Glomerular endothelial cell (primary cell): ENCODE measurements at places on chromosomes 5 and 9. TPM values are rescaled to one million over a fixed set of nuclear protein-coding genes. Genes with fewer than 3 reads are reported as not detected.

OR1Q1 gene
- total RNA-seq, result not detected in 2 replicates

DDX4 gene
- total RNA-seq, result not detected in 2 replicates

CACNA1B gene
- total RNA-seq, result 0.15 and 0.41 TPM in 2 replicates

ENC1 gene
- 116 and 155 TPM in 2 replicates for total RNA-seq

TMC1 gene
- 0.23 and 0.82 TPM in 2 replicates for total RNA-seq

MELK gene
- 10.1 and 14.7 TPM in 2 replicates for total RNA-seq

SPINK4 gene
- not detected in 2 replicates for total RNA-seq

COL27A1 gene
- total RNA-seq, result 22.2 and 39.6 TPM in 2 replicates

GBGT1 gene
- total RNA-seq, result 4.3 and 6.6 TPM in 2 replicates

TRUB2 gene
- 11.3 and 13.5 TPM in 2 replicates for total RNA-seq

FOXD1 gene
- 10.8 and 16.8 TPM in 2 replicates for total RNA-seq

HAND1 gene
- total RNA-seq, result not detected in 2 replicates

DMRTA1 gene
- total RNA-seq, result 0.88 and 1.8 TPM in 2 replicates

PCDHA7 gene
- 0.05 and 0.64 TPM in 2 replicates for total RNA-seq
